ENCODE measurements at places on chromosomes 7 and 10. TPM values are rescaled to one million over a fixed set of nuclear protein-coding genes. Genes with fewer than 3 reads are reported as not detected.

Gene ASAH2
- 2.5 TPM for total RNA-seq

Gene CD36
- total RNA-seq: 8.7 TPM

Gene GGCT
- 9.6 TPM for total RNA-seq

Gene MYL10
- total RNA-seq: not detected

Gene CACNB2
- total RNA-seq: not detected

Gene NUTM2D
- total RNA-seq: 1.6 TPM

Gene ITGA8
- not detected for total RNA-seq

Gene SPDYE9
- not detected for total RNA-seq

Gene ADAM8
- 188 TPM for total RNA-seq

Gene TMEM178B
- total RNA-seq: 0.90 TPM

Gene CALCR
- not detected for total RNA-seq

Gene MBL2
- total RNA-seq: not detected

Gene GNGT1
- total RNA-seq: not detected

Gene NUDT5
- total RNA-seq: 27.8 TPM

Gene ABCC2
- 3.2 TPM for total RNA-seq

Gene ASIC3
- total RNA-seq: 9.1 TPM

Gene IDI2
- not detected for total RNA-seq

Gene HOXA10
- not detected for total RNA-seq
